Activated B cell treated with CpG ODN at 0.5 μM for 24 hours (primary cell): ENCODE measurements at places on chromosomes 12 and 14. TPM values are rescaled to one million over a fixed set of nuclear protein-coding genes. Genes with fewer than 3 reads are reported as not detected.

PRPH gene
- not detected in 2 replicates for total RNA-seq

CCDC198 gene
- total RNA-seq, result not detected in 2 replicates

KRT1 gene
- total RNA-seq, result not detected in 2 replicates

C3AR1 gene
- 0.11 and 0.29 TPM in 2 replicates for total RNA-seq

GRCh38 chr12:28032811-28033537 is 60.4 kb upstream of the PTHLH start:
- H3K4me3 ChIP-seq, result no peak overlapping the region
- no peaks in the 10 kb centered on the region for H3K4me1 ChIP-seq
- no peak overlapping the region for H3K27ac ChIP-seq

DNA sequence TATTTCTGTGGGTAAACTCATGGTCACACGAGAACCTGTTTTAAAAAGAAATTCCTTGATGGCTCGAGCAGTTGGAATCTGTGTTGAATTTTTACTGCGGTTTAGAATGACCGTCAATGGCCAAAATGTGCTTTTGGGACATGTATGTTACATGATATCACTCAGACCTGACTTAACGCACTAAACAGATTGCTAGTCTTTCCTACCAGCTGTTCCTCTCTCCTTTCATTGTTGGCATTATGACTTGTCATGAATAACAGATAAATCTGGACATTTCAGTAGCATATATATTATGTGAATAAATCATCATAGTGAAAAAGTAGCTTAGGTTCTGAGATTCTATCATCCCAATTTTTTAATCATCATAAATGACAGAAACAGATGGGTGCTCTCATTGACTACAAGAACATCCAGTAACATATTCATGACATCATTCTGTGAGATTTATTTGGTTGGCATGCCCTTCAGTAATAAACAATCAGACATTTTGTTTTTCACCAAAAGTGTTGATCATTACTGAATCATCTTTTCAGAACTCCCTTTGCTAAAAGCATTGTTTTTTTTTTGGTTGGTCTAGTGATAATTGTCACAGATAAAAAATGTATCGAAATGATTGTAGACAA is 57.9 kb upstream of the NAV3 start:
- H3K36me3 ChIP-seq, result no peaks in the 10 kb centered on the region
- no peaks in the 10 kb centered on the region for H3K27me3 ChIP-seq
- no peak overlapping the region for H3K4me3 ChIP-seq

DNA sequence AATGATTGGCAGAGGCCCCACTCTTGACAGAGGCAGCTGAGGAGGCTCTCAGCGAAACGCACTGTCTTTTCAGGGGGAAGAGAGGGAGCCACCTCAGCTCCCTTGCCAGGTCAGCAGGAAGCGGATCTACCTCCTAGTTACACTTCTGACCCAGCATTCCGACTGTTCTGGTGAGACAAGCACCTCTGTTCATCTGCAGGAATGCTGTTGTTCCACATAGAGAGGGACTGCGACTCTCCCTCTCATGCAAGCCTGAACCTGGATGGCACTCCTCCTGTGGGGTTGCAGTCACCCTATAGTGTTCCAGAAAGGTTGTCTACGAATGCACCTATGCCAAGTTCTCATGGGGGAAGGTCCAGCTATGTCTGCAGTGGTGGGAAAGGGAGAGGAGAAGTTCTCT is 37.1 kb upstream of the AEBP2 start:
- no peaks in the 10 kb centered on the region for H3K4me1 ChIP-seq
- no peak for DNase-seq
- H3K36me3 ChIP-seq, result no peaks in the 10 kb centered on the region

DNA sequence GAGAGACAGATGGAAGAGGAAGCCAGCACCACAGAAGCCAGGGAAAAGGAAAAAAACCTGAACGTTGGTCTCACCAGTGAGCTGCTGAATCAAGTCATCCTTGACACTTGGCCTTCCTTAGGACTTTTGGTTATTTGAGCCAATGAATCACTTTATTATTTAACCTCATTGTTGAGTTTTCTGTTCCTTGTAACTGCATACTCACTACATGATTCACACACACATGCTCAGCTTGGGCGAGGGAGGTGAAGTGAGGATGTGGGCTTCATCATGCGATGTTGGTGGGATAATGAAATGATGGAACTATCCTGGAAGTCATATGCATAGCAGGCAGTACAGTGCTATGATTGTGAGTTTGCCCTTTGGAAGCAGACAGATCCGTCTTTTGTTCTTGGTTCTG is 40.6 kb upstream of the RPH3A start:
- H3K36me3 ChIP-seq, result no peaks in the 10 kb centered on the region
- no peak overlapping the region for H3K27ac ChIP-seq
- no peak overlapping the region for H3K4me3 ChIP-seq
- H3K27me3 ChIP-seq, result peaks cover 15% of the 10 kb centered on the region
- H3K4me1 ChIP-seq, result no peaks in the 10 kb centered on the region

- peaks cover 63% of the 10 kb centered on the region for H3K36me3 ChIP-seq
- no peaks in the 10 kb centered on the region for H3K27me3 ChIP-seq
- H3K4me1 ChIP-seq, result peaks cover 5% of the 10 kb centered on the region
- H3K27ac ChIP-seq, result peak overlapping the region; percentile 12
Measured at GRCh38 chr14:91173221-91173670, 59.4 kb downstream of the DGLUCY start.

GRCh38 chr12:46531059-46531785 is 158.6 kb upstream of the SLC38A2 start:
- DNase-seq, result no peak
- H3K4me3 ChIP-seq, result no peak overlapping the region
- peaks cover 7% of the 10 kb centered on the region for H3K4me1 ChIP-seq
- no peak overlapping the region for H3K27ac ChIP-seq
- no peaks in the 10 kb centered on the region for H3K36me3 ChIP-seq
